Prostate gland (tissue), 2 donors: ENCODE measurements at places on chromosomes 1 and 21. TPM values are rescaled to one million over a fixed set of nuclear protein-coding genes. Genes with fewer than 3 reads are reported as not detected.
A peak's percentile ranks its signal among the peaks of the same experiment; 100 is the strongest.

Gene SSU72
- total RNA-seq: 173 TPM

Gene SPRR2E
- not detected for total RNA-seq

Gene RNU1-2
- total RNA-seq: under 0.01 TPM

GRCh38 chr1:53739109-53739681, at the start of gene GLIS1:
TSS of gene GLIS1 (minus strand) at chr1:53739164. CDS start at chr1:53738064, 1,100 bp downstream.
- peaks cover 9% of the 10 kb centered on the region for H3K27me3 ChIP-seq
- no peaks in the 10 kb centered on the region for H3K36me3 ChIP-seq
- peak within 1 kb of the TSS; percentile 44 for H3K4me3 ChIP-seq
- peak within 1 kb of the TSS; percentile 53 for H3K27ac ChIP-seq
- DNase-seq: peak; percentile 67
- peaks cover 3% of the 10 kb centered on the region for H3K4me1 ChIP-seq

DNA sequence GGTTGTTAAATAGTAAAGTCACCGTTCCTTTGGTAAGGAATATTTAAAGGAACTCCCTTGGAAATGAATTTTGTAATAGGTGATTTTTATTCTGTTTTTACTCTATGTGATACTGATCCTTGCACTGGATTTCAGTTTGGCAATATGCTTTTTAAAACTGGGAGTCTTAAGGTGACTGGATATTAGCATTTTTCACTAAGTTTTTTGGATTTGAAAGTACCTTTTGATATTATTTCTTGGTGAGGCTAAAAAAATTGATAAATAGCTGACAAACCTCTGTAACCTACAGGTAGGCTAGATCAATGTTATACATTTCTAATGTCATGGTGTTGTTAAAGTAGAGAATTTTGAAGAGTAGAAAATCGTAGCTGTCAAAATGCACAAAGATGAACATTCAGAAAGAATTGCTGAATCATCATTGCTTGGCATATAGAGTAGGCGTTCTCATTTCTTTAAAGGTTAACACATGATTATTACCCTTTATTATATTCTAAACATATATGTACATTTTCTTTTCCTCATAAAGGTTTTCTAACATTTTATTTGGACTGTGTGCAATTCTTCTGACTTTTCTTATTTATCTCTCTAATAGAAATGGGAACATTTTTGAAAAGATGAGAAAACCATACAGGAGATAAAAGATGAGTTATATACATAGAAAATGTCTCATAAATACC, 1.5 kb upstream of the DNAJB4 start:
- no peaks in the 10 kb centered on the region for H3K4me1 ChIP-seq
- H3K36me3 ChIP-seq: no peaks in the 10 kb centered on the region
- DNase-seq: no peak
- H3K27me3 ChIP-seq: no peaks in the 10 kb centered on the region
- H3K4me3 ChIP-seq: no peak overlapping the region

GRCh38 chr1:208233546-208233945, 10.6 kb downstream of the PLXNA2 start:
- H3K36me3 ChIP-seq: no peaks in the 10 kb centered on the region
- DNase-seq: peak; percentile 36
- no peaks in the 10 kb centered on the region for H3K27me3 ChIP-seq
- no peak overlapping the region for H3K27ac ChIP-seq
- no peaks in the 10 kb centered on the region for H3K4me1 ChIP-seq
- H3K4me3 ChIP-seq: no peak overlapping the region

DNA sequence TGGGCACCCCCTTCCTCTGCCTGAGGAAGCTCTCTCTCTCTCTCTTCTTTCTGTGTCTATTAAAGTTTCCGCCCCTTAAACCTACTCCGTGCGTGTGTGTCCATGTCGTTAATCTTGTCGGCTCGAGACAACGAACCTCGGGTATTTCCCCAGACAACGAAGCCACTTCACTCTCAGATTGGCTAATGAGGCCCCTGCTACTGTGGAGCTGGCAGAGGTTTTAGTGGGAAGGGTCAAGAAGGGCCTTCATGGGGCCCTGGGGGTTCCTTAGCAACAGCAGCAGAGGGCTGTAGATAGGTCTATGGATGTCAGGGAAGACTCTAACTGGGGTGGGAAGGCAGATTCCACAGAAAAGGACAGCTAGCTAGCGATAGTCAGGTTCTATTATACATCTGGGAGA, 239.8 kb upstream of the RAB4A start:
- no peaks in the 10 kb centered on the region for H3K27me3 ChIP-seq
- no peak overlapping the region for H3K4me3 ChIP-seq
- DNase-seq: no peak

DNA sequence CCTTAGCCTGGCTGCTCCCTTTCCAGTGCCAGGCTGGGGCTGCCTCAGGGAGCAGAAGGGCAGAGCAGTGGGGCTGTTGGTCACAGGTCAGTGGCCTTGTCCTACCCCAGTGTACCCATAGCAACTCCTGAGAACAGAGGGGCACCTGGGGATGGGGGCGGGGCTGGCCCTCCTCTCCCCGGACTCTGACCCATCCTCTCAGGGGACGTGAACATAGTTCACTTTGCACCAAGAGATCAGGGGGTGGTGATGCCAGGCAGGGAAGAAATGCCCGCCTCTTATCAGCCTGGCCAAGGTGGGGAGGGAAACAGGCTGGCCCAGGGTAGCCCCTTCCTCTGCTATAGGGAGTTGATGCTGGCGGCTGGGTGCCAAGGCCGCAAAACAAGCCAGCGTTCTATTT, 4.9 kb downstream of the ETNK2 start:
- no peaks in the 10 kb centered on the region for H3K4me1 ChIP-seq
- DNase-seq: no peak
- H3K4me3 ChIP-seq: no peak overlapping the region
- H3K36me3 ChIP-seq: no peaks in the 10 kb centered on the region
- no peaks in the 10 kb centered on the region for H3K27me3 ChIP-seq

DNA sequence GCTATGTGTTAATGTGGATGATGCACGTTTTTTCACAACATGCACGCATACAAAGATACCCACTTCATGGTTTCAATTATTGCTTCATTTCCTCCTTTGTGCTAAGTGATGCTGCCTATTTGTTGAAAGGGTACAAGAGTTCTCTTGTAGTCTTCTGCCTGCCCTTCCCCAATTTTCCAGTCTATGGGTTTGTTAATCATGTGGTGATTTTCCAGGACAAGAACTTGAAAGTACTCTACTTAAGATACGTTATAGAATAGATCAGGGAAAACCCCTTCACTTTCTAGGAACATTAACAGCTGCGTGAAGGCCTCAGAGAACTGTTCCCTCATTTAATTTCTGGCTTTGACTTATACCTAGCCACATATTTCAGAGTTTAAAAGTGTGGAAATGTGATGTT, 52.1 kb upstream of the SLC44A3 start:
- peaks cover 3% of the 10 kb centered on the region for H3K4me1 ChIP-seq
- H3K36me3 ChIP-seq: no peaks in the 10 kb centered on the region
- no peak for DNase-seq
- no peaks in the 10 kb centered on the region for H3K27me3 ChIP-seq
- no peak overlapping the region for H3K4me3 ChIP-seq
- no peak overlapping the region for H3K27ac ChIP-seq

GRCh38 chr1:65225179-65225578, 77.2 kb downstream of the AK4 start:
- H3K4me1 ChIP-seq: no peaks in the 10 kb centered on the region
- DNase-seq: no peak
- H3K36me3 ChIP-seq: no peaks in the 10 kb centered on the region

DNA sequence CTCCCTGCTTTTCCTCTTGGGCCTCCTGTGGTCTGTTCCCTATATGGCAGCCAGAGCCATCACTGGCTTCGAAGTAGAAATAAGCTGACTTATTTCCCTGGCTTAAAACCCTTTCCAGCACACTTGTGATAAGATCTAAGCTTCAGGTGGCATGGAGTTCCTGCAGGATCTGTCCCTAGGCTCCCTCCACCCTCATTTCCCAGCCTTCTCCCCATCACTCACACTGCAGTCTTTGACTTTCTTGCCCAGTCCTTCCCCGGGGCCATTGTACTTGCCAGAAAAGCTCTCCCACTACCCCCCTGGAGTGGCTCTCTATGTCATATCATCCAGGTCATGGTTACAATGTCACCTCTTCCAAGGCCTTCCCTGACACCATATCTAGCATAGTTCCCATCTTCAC, 55.8 kb downstream of the KCNJ6 start:
- H3K4me3 ChIP-seq: no peak overlapping the region
- H3K27me3 ChIP-seq: no peaks in the 10 kb centered on the region
- no peaks in the 10 kb centered on the region for H3K4me1 ChIP-seq
- H3K27ac ChIP-seq: no peak overlapping the region
- H3K36me3 ChIP-seq: no peaks in the 10 kb centered on the region
- DNase-seq: no peak

- H3K4me3 ChIP-seq: no peak overlapping the region
- no peak for DNase-seq
- no peaks in the 10 kb centered on the region for H3K27me3 ChIP-seq
- H3K4me1 ChIP-seq: no peaks in the 10 kb centered on the region
- H3K27ac ChIP-seq: no peak overlapping the region
Measured at GRCh38 chr21:35399706-35400105, 350.6 kb upstream of the RUNX1 start.

DNA sequence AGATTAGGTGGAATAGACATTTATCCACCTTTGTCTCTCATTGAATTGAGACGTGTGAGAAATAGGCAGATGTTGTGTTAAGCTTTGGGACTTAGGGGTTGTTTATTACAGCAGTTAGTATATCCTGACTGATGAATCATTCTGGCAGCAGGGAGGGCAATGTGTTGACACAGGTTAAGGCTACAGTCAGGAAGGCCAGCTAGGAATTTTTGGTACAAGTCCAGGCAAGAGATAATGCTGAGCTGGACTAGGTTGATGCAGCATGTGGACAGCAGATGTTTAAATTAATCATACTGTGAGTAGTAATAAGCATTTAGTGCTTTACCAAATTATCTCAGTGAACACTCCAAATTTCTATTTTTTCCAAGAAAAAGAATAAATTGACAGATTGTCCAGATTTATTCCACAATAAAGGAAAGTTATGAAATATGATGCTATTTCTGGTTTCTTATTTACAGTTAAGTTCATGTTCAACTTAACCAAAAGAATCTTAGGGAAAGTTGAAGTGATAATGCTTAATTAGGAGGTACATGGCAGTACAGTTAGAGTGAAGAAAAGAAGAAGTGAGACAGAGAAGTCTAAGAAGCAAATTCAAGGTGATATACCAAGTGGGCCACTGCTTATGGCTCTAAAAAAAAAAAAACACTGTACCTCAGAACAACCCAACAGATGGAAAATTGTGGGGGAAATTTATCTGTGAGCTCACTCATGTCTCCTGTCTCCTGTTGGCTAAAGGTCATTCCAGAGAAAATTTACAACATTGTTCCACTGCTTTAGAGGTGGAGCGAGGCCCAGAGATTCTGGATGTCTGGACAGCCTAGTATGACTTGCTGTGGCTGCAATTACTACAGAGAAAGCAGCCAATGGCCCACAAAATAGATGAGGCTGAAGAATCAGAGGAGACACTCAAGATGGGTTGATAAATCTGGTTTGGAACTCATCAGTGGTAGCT, 102.7 kb upstream of the C21orf91 start:
- peak; percentile 15 for DNase-seq
- H3K4me3 ChIP-seq: no peak overlapping the region
- no peaks in the 10 kb centered on the region for H3K4me1 ChIP-seq
- no peaks in the 10 kb centered on the region for H3K27me3 ChIP-seq

- no peaks in the 10 kb centered on the region for H3K36me3 ChIP-seq
- no peak overlapping the region for H3K4me3 ChIP-seq
- no peak overlapping the region for H3K27ac ChIP-seq
- no peaks in the 10 kb centered on the region for H3K4me1 ChIP-seq
- H3K27me3 ChIP-seq: no peaks in the 10 kb centered on the region
- DNase-seq: no peak
Measured at GRCh38 chr1:203509135-203509534, 15.2 kb downstream of the OPTC start.

DNA sequence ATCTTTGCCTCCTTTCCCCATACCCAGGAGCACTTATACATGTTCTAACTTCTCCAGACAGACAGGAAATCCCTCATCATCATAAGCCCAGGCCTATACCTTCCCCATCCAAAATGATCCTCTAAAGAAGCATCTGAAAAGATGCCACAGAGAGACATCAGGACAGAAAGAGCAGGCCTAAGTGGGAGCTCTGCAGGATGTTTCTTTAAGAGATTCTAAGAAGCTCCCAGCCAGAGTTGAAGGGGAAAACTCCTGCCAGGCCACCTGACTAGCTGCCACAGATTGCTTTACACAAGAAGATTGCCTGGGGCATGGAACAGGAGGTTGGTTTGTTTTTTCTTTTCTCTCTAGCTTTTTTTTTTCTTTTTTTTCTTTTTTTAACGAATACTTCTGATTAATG, 275.8 kb downstream of the VAV3 start:
- no peaks in the 10 kb centered on the region for H3K36me3 ChIP-seq
- DNase-seq: peak; percentile 83
- H3K4me3 ChIP-seq: no peak overlapping the region
- H3K4me1 ChIP-seq: no peaks in the 10 kb centered on the region
- no peaks in the 10 kb centered on the region for H3K27me3 ChIP-seq
- H3K27ac ChIP-seq: peak overlapping the region; percentile 32

- H3K27ac ChIP-seq: no peak overlapping the region
- no peaks in the 10 kb centered on the region for H3K36me3 ChIP-seq
- DNase-seq: peak; percentile 2
- no peak overlapping the region for H3K4me3 ChIP-seq
- H3K4me1 ChIP-seq: no peaks in the 10 kb centered on the region
Measured at GRCh38 chr21:44090325-44090724, 16.9 kb upstream of the PWP2 start.

GRCh38 chr1:1597275-1597930, 2.5 kb downstream of the FNDC10 start:
- no peaks in the 10 kb centered on the region for H3K36me3 ChIP-seq
- H3K4me3 ChIP-seq: no peak overlapping the region
- H3K27ac ChIP-seq: no peak overlapping the region
- H3K4me1 ChIP-seq: no peaks in the 10 kb centered on the region

- no peaks in the 10 kb centered on the region for H3K4me1 ChIP-seq
- H3K4me3 ChIP-seq: no peak overlapping the region
- no peak for DNase-seq
- no peak overlapping the region for H3K27ac ChIP-seq
Measured at GRCh38 chr1:25186161-25187007, 45.9 kb downstream of the SYF2 start.

DNA sequence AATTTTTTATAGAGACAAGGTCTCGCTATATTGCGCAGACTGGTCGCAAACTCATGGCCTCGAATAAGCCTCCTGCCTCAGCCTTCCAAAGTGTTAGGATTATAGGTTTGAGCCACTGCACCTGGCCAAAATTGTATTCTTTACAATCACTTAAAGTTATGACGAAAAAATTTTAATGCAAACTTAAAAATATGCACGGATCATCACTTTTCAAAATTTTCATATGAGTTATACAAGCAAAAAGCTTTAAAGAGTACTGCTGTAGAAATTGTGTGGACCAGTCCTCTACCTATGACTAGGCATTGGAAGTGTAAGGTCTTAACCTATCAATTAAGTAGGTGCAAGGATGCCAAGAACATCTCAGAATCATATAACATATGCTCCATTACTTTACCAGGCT, 34.9 kb downstream of the COP1 start:
- no peaks in the 10 kb centered on the region for H3K36me3 ChIP-seq
- no peak overlapping the region for H3K4me3 ChIP-seq
- no peaks in the 10 kb centered on the region for H3K27me3 ChIP-seq
